Activated B cell treated with CpG ODN at 0.5 μM for 24 hours (primary cell): ENCODE measurements at places on chromosomes 13 and 19. TPM values are rescaled to one million over a fixed set of nuclear protein-coding genes. Genes with fewer than 3 reads are reported as not detected.

Gene MYPOP
- 5.6 and 6.0 TPM in 2 replicates for total RNA-seq

Gene EHD2
- total RNA-seq: not detected in 2 replicates

Gene ZNF829
- 7.3 and 7.6 TPM in 2 replicates for total RNA-seq

Gene ZNF837
- 3.1 and 3.5 TPM in 2 replicates for total RNA-seq

Gene ELAVL3
- total RNA-seq: not detected in 2 replicates

Gene CEACAM4
- not detected in 2 replicates for total RNA-seq

Gene SHISA7
- not detected in 2 replicates for total RNA-seq

Gene CLEC11A
- total RNA-seq: 0.24 and 0.38 TPM in 2 replicates

Gene KISS1R
- 0.49 TPM in 2 replicates for total RNA-seq

Gene GJA3
- 0.09 and 0.10 TPM in 2 replicates for total RNA-seq

Gene BORCS8
- total RNA-seq: 51.8 and 52.3 TPM in 2 replicates

Gene ZNF71
- 6.3 and 6.7 TPM in 2 replicates for total RNA-seq

Gene CACNG6
- total RNA-seq: not detected in 2 replicates

Gene RNASEH2B
- total RNA-seq: 92.3 and 103 TPM in 2 replicates

Gene KLF1
- total RNA-seq: 0.12 TPM in 1 of 2 replicates, not detected in the other

Gene UBE2L5
- 0.24 and 0.42 TPM in 2 replicates for total RNA-seq

Gene RASIP1
- 0.07 and 0.12 TPM in 2 replicates for total RNA-seq

Gene TEX101
- total RNA-seq: not detected in 2 replicates

Gene IZUMO1
- not detected in 2 replicates for total RNA-seq

Gene NLRP7
- 0.27 and 0.33 TPM in 2 replicates for total RNA-seq

Gene PABPC3
- total RNA-seq: 0.35 and 0.46 TPM in 2 replicates

Gene C19orf12
- 21.1 and 21.6 TPM in 2 replicates for total RNA-seq

Gene TNFSF13B
- total RNA-seq: 1.7 and 2.7 TPM in 2 replicates

Gene DNAJC15
- 19.1 and 19.3 TPM in 2 replicates for total RNA-seq

Gene EFNA2
- not detected in 2 replicates for total RNA-seq

Gene RRAS
- total RNA-seq: 4.8 and 5.1 TPM in 2 replicates

Gene C19orf85
- not detected in 2 replicates for total RNA-seq

Gene FGF21
- not detected in 2 replicates for total RNA-seq

Gene CYP2F1
- total RNA-seq: not detected in 2 replicates

Gene SHFL
- total RNA-seq: 61.3 and 61.4 TPM in 2 replicates

Gene CEACAM5
- total RNA-seq: not detected in 2 replicates

Gene RPL18
- total RNA-seq: 2,427 and 2,762 TPM in 2 replicates

Gene PSG1
- not detected in 2 replicates for total RNA-seq

Gene GAPDHS
- total RNA-seq: not detected in 2 replicates

Gene TRPM4
- total RNA-seq: not detected in 2 replicates

Gene GPC5
- total RNA-seq: 0.24 and 0.46 TPM in 2 replicates

Gene ODAD3
- 0.29 TPM in 1 of 2 replicates, not detected in the other for total RNA-seq

Gene CRX
- not detected in 2 replicates for total RNA-seq

Gene UPK1A
- not detected in 2 replicates for total RNA-seq

Gene FXYD7
- 2.2 and 3.0 TPM in 2 replicates for total RNA-seq

Gene ZNF345
- total RNA-seq: 7.8 and 9.5 TPM in 2 replicates

Gene KLK2
- 0.69 and 1.8 TPM in 2 replicates for total RNA-seq

Gene ZNF534
- total RNA-seq: 0.16 TPM in 1 of 2 replicates, not detected in the other
